ENCODE measurements at places on chromosomes 5 and 9. TPM values are rescaled to one million over a fixed set of nuclear protein-coding genes. Genes with fewer than 3 reads are reported as not detected.

Gene TMOD1
- 1.6 TPM for total RNA-seq

Gene WWC1
- total RNA-seq, result not detected

Gene CD274
- 42.6 TPM for total RNA-seq

Gene FABP6
- not detected for total RNA-seq

Gene PCDHGA9
- total RNA-seq, result 0.27 TPM

Gene BAAT
- total RNA-seq, result not detected

Gene LVRN
- total RNA-seq, result 0.07 TPM

Gene NRG2
- total RNA-seq, result 0.27 TPM

Gene PCDHGA11
- 0.32 TPM for total RNA-seq

Gene IL7R
- total RNA-seq, result 332 TPM
